NCI-H2081 treated with DMSO at 0.1 percent for 48 hours (cell line): ENCODE measurements at places on chromosomes 4 and X.

DNA sequence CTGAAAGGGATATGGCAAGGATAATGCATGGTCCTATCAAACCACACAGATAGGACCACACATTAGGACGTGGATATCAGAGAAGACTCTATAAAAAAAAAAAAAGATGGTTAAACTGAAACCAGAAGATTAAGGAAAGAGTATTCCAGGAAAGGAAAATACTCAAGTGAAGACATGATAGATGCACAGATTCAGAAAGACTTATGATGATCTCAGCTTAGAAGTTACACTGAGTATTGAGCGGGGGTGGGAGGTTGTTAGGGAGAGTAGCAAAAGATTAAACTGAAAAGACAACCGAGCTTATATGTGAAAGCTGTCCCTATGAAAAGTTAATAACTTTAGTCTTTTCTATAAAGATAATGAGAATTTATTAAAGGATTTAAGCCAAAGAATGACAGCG is 211.0 kb upstream of the EMCN start:
- no peak for DNase-seq

DNA sequence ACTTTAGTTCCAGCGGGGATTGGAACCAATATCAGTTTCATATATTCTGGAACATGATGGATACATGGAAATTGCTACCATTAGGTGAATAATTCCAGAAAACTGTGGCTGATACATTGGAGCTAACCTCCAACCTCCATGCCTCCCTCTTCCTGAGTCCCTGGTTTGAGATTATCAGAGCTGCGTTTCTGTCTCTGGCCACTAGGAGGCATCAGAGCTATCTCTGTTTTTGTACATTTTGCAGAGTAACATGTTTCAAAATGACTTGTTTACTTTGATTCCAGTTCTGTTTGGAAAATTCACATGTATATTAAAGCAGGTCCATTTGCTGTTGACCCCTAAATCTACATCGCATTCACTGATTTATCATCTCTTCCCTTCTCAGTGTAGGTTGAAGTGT is 2.4 kb upstream of the RAB40AL start:
- no peak for DNase-seq

DNA sequence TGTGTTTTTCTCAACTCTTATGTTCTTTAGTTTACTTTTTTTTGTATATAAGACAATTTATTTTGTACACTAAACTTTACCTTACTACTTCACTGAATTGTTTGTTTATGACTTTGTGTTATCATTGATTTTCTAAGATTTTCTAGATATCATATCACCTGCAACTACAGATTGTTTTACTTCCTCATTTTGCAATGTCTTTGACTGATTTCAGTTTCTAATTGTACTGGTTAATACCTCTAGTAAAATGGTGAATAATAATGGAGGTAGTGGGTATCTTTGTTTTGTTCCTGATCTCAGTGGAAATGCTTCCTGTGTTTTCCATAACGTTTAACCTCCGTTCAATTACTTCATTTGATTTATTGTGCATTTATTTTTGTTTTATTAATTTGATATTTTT is 490.2 kb downstream of the TLL1 start:
- DNase-seq = no peak

DNA sequence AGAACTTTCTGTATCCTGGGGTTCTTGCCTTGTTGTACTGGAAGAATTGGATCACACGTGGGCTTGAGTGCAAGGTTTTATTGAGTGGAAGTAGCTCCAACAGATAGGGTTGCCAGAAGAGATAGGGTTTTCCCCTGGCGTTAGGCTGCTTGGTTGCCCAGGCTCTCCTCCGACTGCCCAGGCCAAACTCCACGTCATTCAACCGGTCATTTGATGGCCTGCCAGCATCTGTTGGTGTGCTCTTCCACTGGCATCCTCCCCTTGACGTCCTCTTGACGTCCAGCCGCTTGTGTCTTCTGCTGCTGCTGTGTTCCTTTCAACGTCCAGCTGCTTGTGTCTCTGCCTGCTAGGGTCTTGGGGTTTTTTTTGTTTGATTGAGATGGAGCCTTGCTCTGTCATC is 340.3 kb upstream of the ZCCHC13 start:
- no peak for DNase-seq

- DNase-seq = no peak
Measured at GRCh38 chr4:150570862-150571261, 11.1 kb upstream of the MAB21L2 start.

DNA sequence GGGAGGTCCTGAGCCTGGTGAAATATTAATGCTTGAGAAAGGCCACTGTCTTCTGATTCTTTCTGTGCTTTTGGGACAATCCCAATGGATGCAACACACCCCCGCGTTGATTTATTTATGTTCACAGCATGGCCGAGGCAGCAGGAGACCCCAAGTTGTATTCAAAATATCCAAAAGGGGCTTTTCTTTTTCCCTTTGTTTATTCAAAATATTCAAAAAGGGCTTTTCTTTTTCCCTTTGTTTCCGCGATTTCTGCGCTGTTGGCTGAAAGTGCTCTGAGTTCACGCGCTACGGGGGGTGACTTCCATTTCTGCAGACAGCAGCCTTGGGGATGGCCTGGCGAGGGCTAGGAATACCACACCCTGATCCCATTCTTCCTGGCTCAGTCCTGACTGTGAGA is 59.5 kb upstream of the PPP2R3B start:
- DNase-seq = no peak

DNA sequence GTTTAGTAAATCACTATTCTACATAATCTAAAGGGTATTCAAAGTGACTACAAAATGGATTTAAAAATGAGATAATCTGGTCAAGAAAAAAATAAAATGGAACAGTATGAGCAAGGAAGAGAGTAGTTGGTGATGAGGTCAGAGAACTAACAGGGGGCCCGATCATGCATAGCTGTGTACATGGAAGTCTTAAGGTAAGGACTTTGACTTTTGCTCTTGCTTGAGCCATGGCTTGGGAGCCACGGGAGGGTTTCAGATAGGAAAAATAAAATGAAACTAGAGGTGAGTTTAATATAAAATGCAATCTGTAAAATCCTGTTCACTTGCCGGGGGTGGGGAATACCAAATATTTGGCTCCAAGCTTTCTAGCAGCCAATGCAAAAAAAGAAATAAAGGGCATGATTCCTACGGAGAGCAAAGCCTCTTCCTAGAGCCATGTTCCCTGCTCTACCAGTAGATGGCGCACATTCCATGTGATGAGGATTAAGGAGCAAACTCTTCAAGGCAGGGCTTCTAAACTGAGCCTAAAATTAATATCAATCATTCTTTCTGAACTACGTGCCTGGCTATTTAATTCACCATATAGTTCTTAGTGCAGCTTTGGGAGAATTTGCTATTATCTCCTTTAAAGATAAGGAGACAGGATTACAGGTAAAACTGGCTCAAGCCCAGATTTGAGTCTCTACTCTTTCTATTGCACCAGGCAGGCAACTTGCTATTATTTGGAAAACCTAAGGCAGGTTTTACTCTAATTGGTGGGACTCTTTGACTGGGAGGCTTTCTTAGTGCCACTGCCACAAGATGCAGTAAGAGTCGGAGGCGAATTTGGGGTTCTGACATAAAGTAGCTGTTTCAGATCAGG is 6.8 kb upstream of the CLCN5 start:
- DNase-seq = no peak

GRCh38 chr4:109574443-109574850 is 14.4 kb downstream of the MCUB start:
- DNase-seq = no peak

GRCh38 chr4:80112236-80112635 is 39.2 kb upstream of the ANTXR2 start:
- no peak for DNase-seq

DNA sequence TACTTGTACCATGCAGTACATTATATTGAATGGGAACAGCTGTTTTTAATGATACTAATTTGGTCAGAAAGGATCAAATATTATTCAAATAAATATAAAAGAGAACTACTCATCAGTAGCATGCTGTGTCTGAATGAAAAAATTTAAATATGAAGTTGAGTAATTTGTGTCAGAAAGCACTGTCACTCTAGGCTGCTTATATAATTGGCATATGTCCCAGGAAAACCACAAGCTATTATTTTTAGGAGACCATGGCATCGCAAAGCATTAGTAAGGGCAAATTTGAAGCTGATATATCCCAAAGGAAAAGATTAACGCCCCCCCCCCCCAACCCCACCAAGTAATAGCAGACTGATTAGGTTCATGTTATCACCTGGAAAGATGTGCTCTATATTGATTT is 388.5 kb upstream of the SPANXN4 start:
- DNase-seq = no peak

- no peak for DNase-seq
Measured at GRCh38 chrX:45824471-45824870, 623.8 kb upstream of the DIPK2B start.

GRCh38 chr4:8582941-8583654 is 2.9 kb downstream of the GPR78 start:
- no peak for DNase-seq

DNA sequence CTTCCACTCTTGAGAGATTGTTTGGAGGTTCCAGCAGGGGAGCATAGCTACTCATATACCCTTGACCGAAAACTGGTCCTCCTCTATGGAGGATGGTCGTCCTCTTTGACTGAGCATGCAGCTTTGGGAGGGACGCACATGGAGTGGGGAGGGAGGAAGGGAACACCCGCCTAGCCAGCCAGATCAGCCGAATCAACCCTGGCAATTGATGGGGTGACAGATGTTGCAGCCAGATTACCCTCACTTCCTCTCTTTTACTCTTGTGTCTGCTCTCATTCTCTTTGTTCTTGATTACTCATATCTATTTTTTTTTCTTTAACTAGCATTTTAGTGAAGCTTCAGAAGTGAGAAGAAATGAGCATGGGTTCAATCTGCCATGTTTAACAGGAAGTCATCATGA is 19.6 kb downstream of the MGST2 start:
- no peak for DNase-seq

GRCh38 chr4:157222771-157223160 is 2.2 kb downstream of the GRIA2 start:
- DNase-seq = no peak

- no peak for DNase-seq
Measured at GRCh38 chrX:45630078-45630477, 429.4 kb upstream of the DIPK2B start.

DNA sequence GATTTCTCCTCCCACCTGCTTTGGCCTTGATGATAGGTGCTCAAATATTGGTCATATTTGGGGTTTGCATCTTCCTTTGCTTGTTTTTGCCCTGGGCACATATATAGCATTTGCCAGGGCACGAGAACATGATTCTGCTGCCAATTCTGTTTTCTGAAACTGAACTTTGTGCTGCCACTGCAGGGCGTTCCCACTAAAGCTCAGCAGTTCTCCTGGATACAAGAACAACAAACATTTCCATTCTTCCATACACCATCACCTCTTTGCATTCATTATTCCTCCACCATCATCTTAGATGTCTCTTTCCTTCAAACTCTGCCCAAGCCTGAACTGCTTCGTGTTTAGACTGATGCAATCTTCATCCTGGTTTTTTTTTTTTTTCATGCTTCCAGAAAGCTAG is 36.3 kb upstream of the GATB start:
- no peak for DNase-seq

- DNase-seq = no peak
Measured at GRCh38 chrX:69163936-69164741, 1.1 kb downstream of the PJA1 start.

- no peak for DNase-seq
Measured at GRCh38 chr4:2058264-2059045, 672 bp upstream of the NAT8L start.

- DNase-seq = no peak
Measured at GRCh38 chrX:19986531-19986930, 4.3 kb downstream of the BCLAF3 start.

DNA sequence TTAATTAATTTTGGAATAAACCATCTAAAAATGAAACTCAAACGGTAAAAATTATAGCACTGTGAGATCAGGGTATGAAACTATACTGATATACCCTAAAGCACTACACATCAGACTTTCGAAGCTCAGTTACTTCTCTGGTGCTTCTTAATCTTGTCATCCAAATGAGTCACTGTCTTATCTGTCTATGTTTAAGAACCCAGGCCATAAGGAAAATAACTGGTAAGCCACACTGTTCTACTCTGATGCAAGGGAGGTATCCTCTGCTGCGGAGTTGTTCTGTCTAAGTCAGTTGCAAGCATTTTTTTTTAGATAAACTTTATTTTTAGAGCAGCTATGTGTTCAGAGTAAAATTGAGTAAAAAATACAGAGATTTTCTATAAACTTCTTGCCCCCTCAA is 830.8 kb upstream of the POU3F4 start:
- DNase-seq = no peak

- no peak for DNase-seq
Measured at GRCh38 chr4:41077628-41078027, 136.7 kb downstream of the APBB2 start.

- no peak for DNase-seq
Measured at GRCh38 chrX:101659601-101660063, at the start of gene ARMCX2. TSS of gene ARMCX2 (minus strand) at chrX:101659850. CDS start at chrX:101657588, 2,262 bp downstream.

- DNase-seq = no peak
Measured at GRCh38 chr4:40349561-40350198, 14.5 kb downstream of the CHRNA9 start.

GRCh38 chr4:128468123-128468989 is 180.7 kb upstream of the PGRMC2 start:
- no peak for DNase-seq

DNA sequence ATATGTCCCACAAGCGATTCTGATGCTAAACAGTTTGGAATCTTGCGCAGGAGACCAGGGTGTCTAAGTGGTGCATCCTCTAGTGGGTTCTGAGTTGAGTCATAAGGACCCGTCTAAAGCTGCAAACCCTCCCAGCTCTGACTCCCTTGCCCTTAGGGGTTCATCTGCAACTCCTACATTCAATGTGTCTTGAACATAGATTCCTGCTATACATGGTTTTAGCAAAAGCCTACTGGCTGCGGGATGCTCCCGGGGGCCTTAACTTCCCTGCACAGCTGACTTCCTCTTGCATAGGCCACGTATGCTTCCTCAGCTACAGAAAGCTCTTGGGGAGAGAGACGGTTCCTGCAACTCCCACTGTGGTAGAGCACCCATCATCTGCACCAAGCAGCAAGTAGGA is 236.7 kb downstream of the EVC2 start:
- no peak for DNase-seq

DNA sequence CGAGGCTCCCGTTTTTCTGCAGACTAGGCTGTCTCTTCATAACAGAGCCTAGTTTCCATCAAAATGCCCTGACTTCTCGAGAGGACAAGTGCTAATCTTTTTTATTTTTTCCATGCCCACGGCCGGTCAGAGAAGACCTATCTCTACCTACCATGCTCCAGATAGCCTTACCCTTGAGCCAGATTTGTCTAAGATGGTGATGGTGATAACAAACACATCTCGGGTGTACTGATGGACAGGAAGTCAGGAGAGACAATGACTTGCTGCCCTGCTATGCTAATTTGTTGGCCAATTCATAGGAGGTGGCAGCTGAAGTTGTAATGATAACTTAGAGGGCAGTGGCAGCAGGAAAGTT is 42.2 kb upstream of the NKRF start:
- no peak for DNase-seq
